Motor neuron (in vitro differentiated cells): ENCODE measurements at places on chromosomes 12 and 14. TPM values are rescaled to one million over a fixed set of nuclear protein-coding genes. Genes with fewer than 3 reads are reported as not detected.

DNAJC22 gene
- total RNA-seq: 7.6 and 8.8 TPM in 2 replicates

MDGA2 gene
- total RNA-seq: 21.2 and 32.3 TPM in 2 replicates

GALNT8 gene
- total RNA-seq: 18.9 and 24.2 TPM in 2 replicates

CLEC6A gene
- total RNA-seq: not detected in 2 replicates

AMHR2 gene
- 0.30 and 0.38 TPM in 2 replicates for total RNA-seq

CD4 gene
- total RNA-seq: 0.49 and 0.75 TPM in 2 replicates

TAS2R42 gene
- total RNA-seq: 0.62 and 0.73 TPM in 2 replicates

CCDC177 gene
- 0.71 and 1.1 TPM in 2 replicates for total RNA-seq

GPX2 gene
- total RNA-seq: 0.23 and 0.92 TPM in 2 replicates

DAD1 gene
- 343 and 485 TPM in 2 replicates for total RNA-seq

CLEC2D gene
- total RNA-seq: 2.8 and 4.4 TPM in 2 replicates

PTPN6 gene
- total RNA-seq: 0.46 and 0.65 TPM in 2 replicates

INSM2 gene
- total RNA-seq: 0.34 and 1.3 TPM in 2 replicates
